ENCODE measurements at places on chromosomes 1 and 21.

DNA sequence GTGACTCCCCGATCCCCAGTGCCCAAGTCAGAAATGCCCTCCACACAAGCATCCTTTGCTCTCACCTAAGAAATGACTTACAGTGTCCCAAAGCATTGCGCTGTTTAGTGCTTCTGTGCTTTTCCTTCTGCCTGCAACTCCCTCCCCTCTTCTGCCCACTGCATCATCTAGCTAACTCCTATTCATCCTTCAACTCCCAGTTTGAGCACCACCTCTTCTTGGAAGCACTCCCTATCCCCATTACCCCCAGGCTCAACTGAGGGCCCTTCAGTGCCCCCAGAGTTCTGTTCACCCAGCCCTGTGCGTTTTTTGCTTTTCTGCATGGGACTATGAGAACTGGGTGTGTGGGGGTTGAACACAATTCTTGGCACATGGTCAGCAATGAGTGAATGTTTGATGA, 10.0 kb downstream of the KCNQ4 start:
- no peak overlapping the region for H3K27ac ChIP-seq
- H3K4me1 ChIP-seq, result peaks cover 21% of the 10 kb centered on the region
- H3K27me3 ChIP-seq, result peaks cover 2% of the 10 kb centered on the region
- H3K36me3 ChIP-seq, result no peaks in the 10 kb centered on the region
- H3K4me3 ChIP-seq, result no peak overlapping the region
- no peak for DNase-seq

- peaks cover 42% of the 10 kb centered on the region for H3K27me3 ChIP-seq
- DNase-seq, result no peak
- peak overlapping the region; percentile 74 for H3K4me3 ChIP-seq
Measured at GRCh38 chr1:109398343-109399225, 866 bp upstream of the SORT1 start.

DNA sequence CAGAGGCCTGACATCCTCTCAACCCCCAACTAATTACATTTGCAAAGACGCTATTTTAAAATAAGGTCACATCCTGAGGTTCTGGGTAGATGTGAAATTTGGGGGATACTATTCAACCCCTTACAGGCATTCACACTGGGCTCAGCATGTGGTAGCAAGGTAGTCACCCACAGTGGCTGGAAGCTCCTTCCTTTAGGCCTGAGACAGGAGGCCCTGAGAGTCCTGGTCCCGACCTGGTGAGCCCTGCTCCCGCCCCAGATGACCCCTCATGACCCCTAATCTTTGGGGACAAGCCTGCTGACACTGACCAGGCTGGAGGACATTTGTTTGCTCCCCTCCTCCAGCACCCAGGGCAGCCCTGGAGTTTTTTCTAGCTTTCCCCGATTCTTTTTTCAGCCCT, 225.9 kb downstream of the DYRK1A start:
- no peaks in the 10 kb centered on the region for H3K4me1 ChIP-seq
- no peak for DNase-seq
- no peak overlapping the region for H3K27ac ChIP-seq
- H3K36me3 ChIP-seq, result no peaks in the 10 kb centered on the region
- H3K4me3 ChIP-seq, result no peak overlapping the region

DNA sequence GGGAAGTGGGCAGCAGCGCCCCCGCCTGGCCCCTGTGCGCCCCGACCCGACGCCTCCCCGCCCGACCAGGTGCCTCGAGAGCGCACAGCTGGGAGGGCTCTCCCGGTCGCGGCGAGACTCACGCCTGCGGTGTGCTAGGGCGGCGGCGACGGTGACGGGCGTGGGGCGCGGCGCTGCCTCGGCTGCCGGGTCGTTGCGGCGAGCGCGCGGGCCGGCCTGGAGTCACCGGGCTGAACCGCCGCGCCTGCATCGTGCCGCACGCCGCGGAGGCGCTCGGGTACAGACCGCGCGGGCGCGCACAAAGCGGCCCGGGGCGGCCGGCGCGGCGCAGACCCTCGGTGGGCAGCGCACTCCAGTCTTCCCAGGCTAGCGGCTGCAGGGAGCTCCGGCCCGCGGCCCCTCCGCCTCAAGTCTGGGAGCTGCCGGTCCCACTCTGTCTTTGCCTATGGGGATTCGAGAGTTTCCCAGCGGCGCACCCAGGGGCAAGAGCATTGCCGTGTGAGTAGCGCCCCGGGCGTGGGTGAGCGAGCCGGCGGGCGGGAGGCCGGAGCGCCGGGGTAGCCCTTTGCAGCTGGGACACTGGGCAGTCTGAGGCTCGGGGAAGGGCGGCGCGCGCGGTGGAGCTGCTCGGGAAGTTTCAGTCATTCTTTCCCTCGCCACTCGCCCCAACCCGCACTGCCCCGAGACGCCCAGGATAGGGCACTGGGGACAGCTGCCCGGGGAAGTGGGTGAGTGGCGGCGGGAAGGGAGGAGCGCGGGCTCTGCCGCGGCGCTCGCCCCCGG, at the start of gene SLC35F3:
Gene SLC35F3 (plus strand): TSS at position 44 of the 783 bp plus-strand sequence.
- no peak within 1 kb of the TSS for H3K4me3 ChIP-seq
- DNase-seq, result no peak
- no peak within 1 kb of the TSS for H3K27ac ChIP-seq
- peaks cover 68% of the 10 kb centered on the region for H3K27me3 ChIP-seq
- H3K36me3 ChIP-seq, result no peaks in the 10 kb centered on the region

- no peak overlapping the region for H3K4me3 ChIP-seq
- no peaks in the 10 kb centered on the region for H3K4me1 ChIP-seq
- H3K27me3 ChIP-seq, result peaks cover 20% of the 10 kb centered on the region
- no peak for DNase-seq
- H3K36me3 ChIP-seq, result no peaks in the 10 kb centered on the region
Measured at GRCh38 chr1:182670032-182670749, 14.2 kb downstream of the RGS8 start.

- H3K36me3 ChIP-seq, result peaks cover 91% of the 10 kb centered on the region
- peak overlapping the region; percentile 84 for H3K4me3 ChIP-seq
- DNase-seq, result no peak
- H3K27ac ChIP-seq, result peak overlapping the region; percentile 97
- H3K27me3 ChIP-seq, result no peaks in the 10 kb centered on the region
Measured at GRCh38 chr1:40381268-40382107, 8.0 kb downstream of the SMAP2 start.
